Hair follicle dermal papilla cell (primary cell): ENCODE measurements at places on chromosomes 11 and 22. TPM values are rescaled to one million over a fixed set of nuclear protein-coding genes. Genes with fewer than 3 reads are reported as not detected.

ANO1 gene
- 0.16 and 0.49 TPM in 2 replicates for total RNA-seq

VPREB1 gene
- not detected in 2 replicates for total RNA-seq

FAM111B gene
- total RNA-seq: 0.36 and 0.97 TPM in 2 replicates

KDM4D gene
- total RNA-seq: 0.49 and 0.97 TPM in 2 replicates

BRSK2 gene
- total RNA-seq: 0.32 TPM in 1 of 2 replicates, not detected in the other

DEUP1 gene
- under 0.01 TPM in 1 of 2 replicates, not detected in the other for total RNA-seq

CELSR1 gene
- total RNA-seq: 1.6 and 3.1 TPM in 2 replicates

SPDYC gene
- total RNA-seq: not detected in 2 replicates

DRD2 gene
- total RNA-seq: not detected in 2 replicates

GP1BB gene
- 4.3 and 5.0 TPM in 2 replicates for total RNA-seq

DCHS1 gene
- total RNA-seq: 42.3 and 53.2 TPM in 2 replicates

OR51I1 gene
- total RNA-seq: not detected in 2 replicates

SLC2A11 gene
- total RNA-seq: 9.2 and 12.7 TPM in 2 replicates

NLRP10 gene
- 2.3 and 2.9 TPM in 2 replicates for total RNA-seq

CENPM gene
- 2.4 and 2.6 TPM in 2 replicates for total RNA-seq

MIEF1 gene
- total RNA-seq: 33.3 and 36.8 TPM in 2 replicates

C11orf86 gene
- not detected in 2 replicates for total RNA-seq

OR5D16 gene
- total RNA-seq: not detected in 2 replicates

SCARF2 gene
- 38.5 and 40.1 TPM in 2 replicates for total RNA-seq

ADAMTS8 gene
- total RNA-seq: 0.12 and 0.16 TPM in 2 replicates

MFNG gene
- total RNA-seq: 0.16 TPM in 1 of 2 replicates, not detected in the other

NXF1 gene
- 30.5 and 38.9 TPM in 2 replicates for total RNA-seq

C22orf31 gene
- not detected in 2 replicates for total RNA-seq

CATSPERZ gene
- not detected in 2 replicates for total RNA-seq

BTBD10 gene
- 40.1 and 42.7 TPM in 2 replicates for total RNA-seq

AQP11 gene
- total RNA-seq: 0.85 and 1.1 TPM in 2 replicates
